ENCODE measurements at places on chromosomes 5 and 9.

DNA sequence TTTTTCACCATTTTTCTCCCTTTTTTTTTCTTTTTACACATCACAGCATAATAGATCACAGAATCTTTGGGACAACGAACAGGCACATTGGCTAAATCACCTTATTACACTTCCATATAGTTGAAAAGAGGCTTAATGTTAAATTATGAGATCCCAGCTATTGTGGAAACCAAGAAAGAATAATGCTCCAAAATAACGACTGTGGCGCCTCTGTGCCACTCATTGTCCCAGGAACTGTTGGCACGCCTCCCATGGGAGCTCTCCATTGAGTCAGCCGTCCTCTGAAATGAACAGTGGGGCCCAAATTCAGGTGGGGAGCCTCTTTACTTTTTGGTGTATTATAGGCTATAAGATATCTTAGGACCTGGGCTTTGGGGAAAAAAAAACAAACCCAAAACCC is 82.2 kb upstream of the NFIB start:
- DNase-seq = no peak

GRCh38 chr9:96626912-96627311 is 7.3 kb upstream of the CDC14B start:
- DNase-seq = no peak

DNA sequence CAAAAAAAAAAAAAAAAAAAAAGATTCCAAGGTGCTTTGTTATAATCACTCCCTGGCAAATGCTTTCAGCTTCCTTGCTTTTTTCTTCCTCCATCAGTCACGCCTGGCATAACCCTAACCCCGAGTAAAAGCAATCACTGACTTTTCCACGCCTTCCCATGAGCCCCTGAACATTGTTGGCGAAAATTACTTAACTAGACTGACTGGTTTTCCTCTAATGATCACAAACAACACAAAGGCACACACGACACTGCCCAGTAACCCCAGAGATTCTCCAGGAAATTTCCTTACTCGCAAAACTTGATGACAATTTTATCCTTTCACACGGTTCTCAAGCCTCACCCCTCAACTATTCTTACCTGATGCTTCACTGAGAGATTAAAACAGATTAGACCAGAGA is 11.4 kb upstream of the PTGR1 start:
- DNase-seq = no peak

- DNase-seq = no peak
Measured at GRCh38 chr5:36777105-36777757, 99.3 kb upstream of the NIPBL start.

GRCh38 chr5:106587-106986 is 14.6 kb downstream of the PLEKHG4B start:
- no peak for DNase-seq

DNA sequence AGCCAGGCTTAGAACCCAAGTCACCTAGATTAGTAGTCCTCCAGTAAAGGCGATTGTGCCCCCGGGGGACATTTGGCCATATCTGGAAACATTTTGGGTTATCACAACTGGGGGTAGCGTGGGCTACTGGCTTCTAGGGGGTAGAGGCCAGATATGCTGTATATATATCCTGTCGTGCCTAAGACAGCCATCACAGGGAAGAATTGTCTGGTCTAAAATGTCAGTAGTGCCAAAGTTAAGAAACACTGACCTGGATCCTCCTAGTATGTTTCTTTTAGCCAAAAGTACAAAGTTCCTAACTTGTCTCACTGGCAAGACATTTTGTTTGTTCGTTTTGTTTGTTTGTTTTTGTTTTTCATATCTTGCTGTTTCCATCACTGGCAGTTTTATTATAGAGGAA is 13.8 kb downstream of the RABEPK start:
- no peak for DNase-seq

DNA sequence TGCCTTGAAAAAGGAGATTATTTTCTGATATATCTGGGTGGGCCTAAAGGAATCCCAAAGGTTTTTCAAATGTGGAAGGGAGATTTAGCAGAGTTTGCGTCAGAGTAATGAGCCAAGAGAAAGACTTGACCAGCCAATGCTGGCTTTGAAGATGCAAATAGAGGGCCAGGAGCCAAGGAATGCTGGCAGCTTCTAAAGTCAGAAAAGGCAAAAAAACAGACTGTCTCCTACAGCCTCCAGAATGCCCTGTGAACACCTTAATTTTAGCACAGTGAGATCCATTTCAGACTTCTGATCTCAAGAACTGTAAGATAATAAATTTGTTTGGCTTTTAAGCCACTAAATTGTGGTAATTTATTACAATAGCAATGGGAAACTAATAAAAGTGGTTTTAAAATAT is 122.6 kb upstream of the FREM1 start:
- DNase-seq = no peak

GRCh38 chr5:114648940-114649339 is 287.1 kb downstream of the KCNN2 start:
- no peak for DNase-seq

- DNase-seq = no peak
Measured at GRCh38 chr5:173743641-173744343, 127.3 kb upstream of the BOD1 start.

GRCh38 chr9:128523199-128523925 is 18.8 kb downstream of the GLE1 start:
- DNase-seq = no peak

DNA sequence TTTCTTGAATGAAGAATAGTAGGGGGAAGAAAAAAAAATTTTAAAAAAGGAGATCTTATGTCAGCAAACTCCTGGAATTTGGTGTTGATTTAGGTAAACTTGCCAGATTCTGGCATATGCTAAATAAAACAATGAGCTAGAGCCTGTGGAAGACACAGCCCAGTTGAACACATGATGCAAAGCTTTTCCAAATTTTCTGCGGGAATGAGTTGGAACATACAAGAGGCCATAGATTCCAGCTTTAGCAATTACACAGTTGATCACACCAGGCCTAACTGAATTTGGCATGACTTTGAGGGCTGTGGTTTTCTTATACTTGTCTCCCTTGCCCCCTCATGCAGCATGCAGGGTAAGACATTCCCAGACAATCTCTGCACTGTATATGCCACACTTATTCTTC is 297.0 kb downstream of the SH3GL2 start:
- no peak for DNase-seq

- no peak for DNase-seq
Measured at GRCh38 chr5:33903118-33903517, 11.3 kb upstream of the ADAMTS12 start.

- no peak for DNase-seq
Measured at GRCh38 chr5:89081360-89081759, 198.4 kb upstream of the MEF2C start.

DNA sequence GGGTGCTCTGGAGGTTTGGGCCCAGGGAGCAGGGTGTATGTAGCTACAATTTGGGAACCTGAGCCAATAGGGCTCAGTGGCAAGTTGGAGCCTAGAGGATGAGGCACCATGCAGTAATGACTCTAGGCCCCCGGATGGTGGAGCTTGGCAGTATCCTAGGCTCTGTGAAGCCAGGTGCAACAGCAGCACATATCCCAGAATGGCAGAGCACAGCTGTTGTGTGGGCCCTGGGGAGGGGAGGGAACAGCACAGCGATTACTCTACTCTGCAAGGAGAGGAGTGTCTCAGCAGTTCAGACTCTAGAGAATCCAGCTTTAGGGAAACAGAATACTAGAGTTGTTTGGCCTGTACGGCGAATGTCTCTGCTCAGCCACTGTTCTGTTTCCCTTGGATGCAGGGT is 56.1 kb downstream of the LRRTM2 start:
- no peak for DNase-seq

DNA sequence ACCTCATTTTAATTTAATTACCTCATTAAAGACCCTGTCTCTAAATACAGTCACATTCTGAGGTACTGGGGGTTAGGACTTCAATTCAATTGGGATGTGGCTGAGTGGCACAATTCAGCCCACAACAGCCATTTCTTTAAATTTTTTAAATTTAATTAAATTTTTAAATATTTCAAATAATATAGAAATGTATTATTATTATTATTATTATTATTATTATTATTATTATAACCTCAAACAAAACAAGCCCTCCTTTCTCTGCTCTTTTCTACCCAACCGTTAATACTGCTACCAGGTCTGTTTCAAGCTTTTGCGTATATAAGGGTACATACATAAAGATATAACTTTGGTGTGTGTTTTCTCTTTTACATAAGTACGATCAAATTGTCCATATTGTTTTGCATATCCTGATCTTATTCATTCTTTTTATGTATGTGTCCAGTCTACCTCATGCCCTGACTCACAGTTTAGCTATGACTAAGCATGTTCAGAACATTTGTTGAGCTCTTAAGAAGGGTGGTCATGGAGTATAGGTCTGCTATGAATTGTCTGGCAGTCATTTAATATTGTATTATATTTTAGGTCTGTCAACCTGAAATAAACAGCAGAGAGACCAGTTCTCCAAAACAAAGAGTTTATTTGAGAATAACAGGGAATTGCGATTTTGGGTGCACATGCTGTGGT is 16.1 kb upstream of the RAB14 start:
- no peak for DNase-seq

DNA sequence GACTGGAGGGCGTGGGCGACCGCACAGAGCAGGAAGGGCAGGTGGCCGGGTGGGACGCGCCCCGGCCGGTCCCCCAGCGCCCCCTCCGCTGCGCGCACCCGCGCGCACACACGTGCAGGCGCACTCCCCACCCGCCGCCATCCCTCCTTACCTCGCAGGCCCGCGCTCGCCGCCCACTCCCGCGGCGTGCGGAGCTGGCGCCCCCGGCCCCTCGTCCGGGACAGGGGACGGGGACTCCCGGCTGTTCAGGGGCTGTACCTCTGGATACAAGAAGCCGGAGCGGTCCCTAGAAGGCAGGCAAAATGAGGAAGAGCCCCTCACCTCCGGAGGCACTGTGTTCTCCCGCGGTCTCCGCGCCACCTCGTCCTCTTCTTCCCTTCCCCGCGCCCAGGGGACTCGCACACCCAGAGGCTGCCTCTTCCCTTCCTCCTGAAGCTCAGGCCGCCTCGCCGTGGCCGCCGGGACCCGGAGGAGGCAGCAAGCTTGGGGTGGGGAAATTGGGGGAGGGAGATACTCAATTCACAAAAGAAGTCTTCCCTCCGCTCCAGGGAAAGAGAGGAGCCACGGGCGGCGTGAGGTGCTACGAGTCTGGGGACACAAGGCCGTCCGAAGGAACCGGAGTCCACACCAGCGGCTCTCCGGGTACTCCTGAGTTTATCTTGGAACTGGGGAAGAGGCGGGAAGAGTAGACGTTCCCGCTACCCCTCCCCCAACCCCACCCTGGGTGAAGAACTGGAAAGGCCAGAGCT is 1.4 kb upstream of the GABRB2 start:
- DNase-seq = no peak

- no peak for DNase-seq
Measured at GRCh38 chr5:2375757-2376250, 375.7 kb downstream of the IRX2 start.

- no peak for DNase-seq
Measured at GRCh38 chr5:103458497-103459040, 104.0 kb downstream of the NUDT12 start.

DNA sequence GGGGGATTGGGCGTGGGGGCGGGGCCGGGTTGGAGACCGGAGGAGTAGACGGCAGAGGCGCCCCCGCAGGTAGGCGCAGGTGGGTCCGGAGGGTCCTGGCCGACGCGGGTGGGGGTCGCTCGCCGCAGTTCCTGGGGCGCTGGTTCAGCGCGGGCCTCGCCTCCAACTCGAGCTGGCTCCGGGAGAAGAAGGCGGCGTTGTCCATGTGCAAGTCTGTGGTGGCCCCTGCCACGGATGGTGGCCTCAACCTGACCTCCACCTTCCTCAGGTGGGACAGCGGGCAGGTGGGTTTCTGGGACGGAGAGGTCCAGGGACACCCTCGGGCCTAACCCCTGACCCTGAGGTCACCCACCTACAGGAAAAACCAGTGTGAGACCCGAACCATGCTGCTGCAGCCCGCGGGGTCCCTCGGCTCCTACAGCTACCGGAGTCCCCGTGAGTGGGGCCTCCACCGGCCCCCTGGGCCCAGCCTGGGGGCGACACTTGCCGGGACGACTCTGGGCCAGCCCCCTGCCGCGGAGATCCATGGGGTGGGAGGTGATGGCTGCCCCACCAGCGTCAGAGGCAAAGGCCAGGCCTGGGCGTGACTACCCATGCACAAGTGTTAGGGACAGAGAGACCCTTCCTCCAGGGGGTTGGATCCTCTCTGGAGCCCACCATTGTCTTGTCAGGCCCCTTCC is 1.7 kb downstream of the PTGDS start:
- DNase-seq = no peak

GRCh38 chr5:174111287-174111973 is 65.9 kb downstream of the NSG2 start:
- no peak for DNase-seq

GRCh38 chr5:90911169-90911568 is 352.6 kb downstream of the ADGRV1 start:
- no peak for DNase-seq

- no peak for DNase-seq
Measured at GRCh38 chr5:146699664-146700418, 178.7 kb downstream of the PPP2R2B start.

GRCh38 chr5:68070591-68071281 is 144.8 kb upstream of the PIK3R1 start:
- DNase-seq = no peak

GRCh38 chr5:17105744-17106418 is 111.5 kb upstream of the BASP1 start:
- no peak for DNase-seq

- no peak for DNase-seq
Measured at GRCh38 chr9:79053598-79053997, 518.2 kb upstream of the TLE4 start.

- no peak for DNase-seq
Measured at GRCh38 chr5:75608870-75609269, 2.4 kb upstream of the ANKDD1B start.

GRCh38 chr5:52794519-52794918 is 6.8 kb downstream of the ITGA1 start:
- DNase-seq = no peak

DNA sequence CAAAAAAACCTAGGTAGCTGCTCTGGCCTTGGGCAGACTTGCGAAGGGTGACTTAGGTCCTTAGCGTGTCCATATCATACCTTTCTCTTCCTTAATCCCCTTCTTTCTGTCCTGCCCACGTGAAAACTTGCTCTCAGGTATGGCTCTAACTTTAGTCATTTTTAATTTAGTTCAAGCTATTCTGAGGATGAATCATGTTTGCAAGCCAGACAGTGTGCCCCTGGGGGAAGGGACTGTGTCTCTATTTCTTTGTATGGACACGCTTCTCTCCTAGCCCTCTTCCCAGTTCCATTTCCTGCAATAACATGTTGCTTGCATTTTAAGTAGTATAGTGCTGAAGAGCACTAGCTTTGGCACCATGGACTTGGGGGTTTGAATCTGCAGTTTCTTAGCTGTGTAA is 120.6 kb downstream of the PTTG1 start:
- DNase-seq = no peak

- DNase-seq = no peak
Measured at GRCh38 chr5:59021286-59021673, 438.4 kb downstream of the RAB3C start.

Data from activated naive CD4-positive, alpha-beta T cell (primary cell).